CD4-positive, alpha-beta T cell treated with Interleukin-6 for 4 hours (primary cell): ENCODE measurements at places on chromosomes 4 and X.

GRCh38 chr4:165927815-165928214 is 54.8 kb downstream of the TLL1 start:
- DNase-seq, result no peak

GRCh38 chrX:155766321-155766720 is 114.8 kb upstream of the VAMP7 start:
- no peak for DNase-seq

- DNase-seq, result no peak
Observed at GRCh38 chrX:143648705-143649104, 12.8 kb upstream of the SLITRK4 start.

- no peak for DNase-seq
Observed at GRCh38 chr4:84582988-84583875, at the start of gene CDS1. TSS of gene CDS1 (plus strand) at chr4:84583127. CDS start at chr4:84583402, 275 bp downstream.

DNA sequence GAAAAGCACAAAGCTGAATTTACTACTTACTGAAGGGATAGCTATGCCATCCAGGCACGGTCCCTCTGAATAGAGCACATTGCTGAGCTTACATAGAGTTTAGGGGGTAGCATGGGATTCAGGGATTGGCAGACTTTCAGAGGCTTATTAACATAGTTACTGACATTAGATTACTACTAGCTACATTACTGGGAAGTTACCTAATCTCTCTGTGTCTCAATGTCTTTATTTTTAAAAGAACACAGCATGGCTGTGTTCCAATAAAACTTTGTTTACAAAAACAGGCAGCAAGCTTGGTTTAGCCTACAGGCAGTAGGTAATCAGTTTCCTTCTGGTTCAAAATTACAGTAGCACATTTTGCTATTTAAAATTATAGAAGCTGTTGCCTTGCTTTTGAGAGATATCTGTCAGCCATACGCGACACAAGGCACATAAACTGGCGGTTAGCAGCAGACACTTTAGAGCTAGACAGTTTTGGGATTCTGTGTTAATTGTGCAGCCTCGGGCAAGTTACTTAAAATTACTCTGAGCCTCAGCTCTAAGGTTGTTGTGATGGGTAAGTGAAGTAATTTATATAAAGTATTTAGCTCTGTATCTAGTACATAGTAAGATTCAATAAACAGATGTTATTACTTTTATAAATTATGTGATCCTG is 6.9 kb downstream of the KLHL8 start:
- DNase-seq, result no peak

GRCh38 chr4:88481537-88481936 is 24.6 kb downstream of the HERC5 start:
- DNase-seq, result no peak
